ENCODE measurements at places on chromosomes 7 and 10. TPM values are rescaled to one million over a fixed set of nuclear protein-coding genes. Genes with fewer than 3 reads are reported as not detected.

Gene CLRN3
- not detected for total RNA-seq

Gene FRG2B
- not detected for total RNA-seq

DNA sequence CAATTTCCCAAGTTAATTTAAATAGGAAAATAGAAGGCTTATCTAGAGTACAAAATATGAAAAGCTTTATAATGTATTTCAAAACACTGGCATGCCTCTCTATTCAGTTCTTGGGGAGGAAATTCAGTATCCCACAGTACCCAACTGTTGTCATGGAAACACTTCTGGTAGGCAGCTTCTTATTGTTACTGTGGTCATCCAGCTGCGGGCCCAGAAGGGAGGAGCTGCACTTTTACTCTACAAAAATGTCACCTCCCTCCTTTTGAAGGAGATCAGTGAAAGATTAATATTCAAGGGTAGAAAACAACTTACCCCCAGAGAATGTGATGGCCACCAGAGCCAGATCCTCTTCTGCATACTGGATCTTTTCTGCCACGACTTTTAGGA, 202.8 kb downstream of the RAPGEF5 start:
- DNase-seq, result no peak

DNA sequence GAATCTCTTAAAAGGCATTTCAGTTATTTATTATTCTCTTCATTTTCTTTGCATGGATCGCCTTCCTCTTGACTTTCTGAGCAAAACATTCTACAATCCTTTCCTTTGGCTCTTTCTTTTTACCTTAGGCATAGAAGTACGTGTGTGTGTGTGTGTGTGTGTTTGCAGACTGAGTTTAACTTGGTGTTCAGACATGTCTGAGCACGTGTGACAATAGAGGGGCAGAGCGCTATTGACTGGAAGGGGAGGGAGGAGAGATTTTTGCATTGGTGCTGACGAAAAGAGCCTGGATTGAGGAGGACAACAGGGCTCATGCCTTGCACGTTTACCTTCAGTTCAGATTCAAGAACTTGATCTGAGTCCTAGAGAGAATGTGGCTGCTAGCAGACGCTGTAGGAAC, 129.8 kb downstream of the SEC23IP start:
- DNase-seq, result no peak

GRCh38 chr7:131039836-131040235, 287.8 kb upstream of the MKLN1 start:
- DNase-seq, result no peak

- DNase-seq, result no peak
Measured at GRCh38 chr10:86062647-86063145, 303.9 kb downstream of the GRID1 start.

GRCh38 chr7:158812684-158813083, 16.6 kb downstream of the ESYT2 start:
- DNase-seq, result no peak

All from aorta (tissue), 5 donors.